ENCODE measurements at places on chromosomes 1 and 21. TPM values are rescaled to one million over a fixed set of nuclear protein-coding genes. Genes with fewer than 3 reads are reported as not detected.
A peak's percentile ranks its signal among the peaks of the same experiment; 100 is the strongest.

RNF2 gene
- 57.3 TPM for polyA plus RNA-seq

TRABD2B gene
- polyA plus RNA-seq = 21.2 TPM

CYP2J2 gene
- 1.4 TPM for polyA plus RNA-seq

NCMAP gene
- polyA plus RNA-seq = 0.80 TPM

TRPM2 gene
- polyA plus RNA-seq = 0.57 TPM

SLC35A3 gene
- polyA plus RNA-seq = 41.7 TPM

HNRNPCL2 gene
- polyA plus RNA-seq = not detected

- no peak for DNase-seq
These were observed 332.2 kb upstream of the USP24 start for GRCh38 chr1:55547405-55547804.

DNA sequence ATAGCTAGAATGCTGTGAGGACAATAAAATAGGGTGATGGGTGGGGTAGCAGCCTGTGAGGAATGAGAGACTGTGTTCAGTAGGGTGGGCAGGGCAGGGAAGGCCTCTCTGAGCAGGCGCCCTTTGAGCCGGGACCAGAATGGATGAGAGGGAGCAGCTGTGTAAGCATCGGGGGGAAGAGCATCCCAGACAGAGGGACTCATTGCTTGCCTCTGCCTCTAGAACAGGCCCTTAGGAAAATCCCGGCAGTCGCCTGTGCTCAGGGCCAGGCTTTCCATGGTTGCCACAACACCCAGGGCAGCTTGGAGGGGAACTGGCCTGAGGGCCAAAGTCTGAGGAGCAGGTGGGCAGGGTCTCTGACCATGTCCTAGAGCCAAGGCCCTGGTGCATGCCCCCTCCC is 774 bp downstream of the SLC2A7 start:
- DNase-seq = no peak

DNA sequence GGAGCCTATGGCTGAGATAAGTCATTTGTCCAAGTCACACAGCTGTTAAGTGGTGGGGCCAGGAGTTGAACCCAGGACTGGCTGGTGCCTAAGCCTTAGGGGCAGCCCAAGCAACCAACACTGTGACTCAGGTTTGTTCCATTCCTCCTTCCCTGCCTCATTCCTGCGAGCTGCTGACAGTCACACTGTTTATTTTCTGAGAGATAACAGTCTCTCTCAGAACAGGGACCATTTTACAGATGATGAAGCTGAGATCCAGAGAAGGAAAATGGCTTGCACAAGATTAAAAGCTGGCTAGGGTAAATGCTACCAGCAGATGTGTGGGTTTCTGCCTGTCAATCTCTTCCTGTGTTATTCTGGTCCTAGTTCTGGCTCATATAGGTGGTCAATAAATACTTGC is 24.3 kb upstream of the TCEA3 start:
- no peak for DNase-seq

- no peak for DNase-seq
These were observed 60.4 kb downstream of the IL23R start for GRCh38 chr1:67226688-67227087.

DNA sequence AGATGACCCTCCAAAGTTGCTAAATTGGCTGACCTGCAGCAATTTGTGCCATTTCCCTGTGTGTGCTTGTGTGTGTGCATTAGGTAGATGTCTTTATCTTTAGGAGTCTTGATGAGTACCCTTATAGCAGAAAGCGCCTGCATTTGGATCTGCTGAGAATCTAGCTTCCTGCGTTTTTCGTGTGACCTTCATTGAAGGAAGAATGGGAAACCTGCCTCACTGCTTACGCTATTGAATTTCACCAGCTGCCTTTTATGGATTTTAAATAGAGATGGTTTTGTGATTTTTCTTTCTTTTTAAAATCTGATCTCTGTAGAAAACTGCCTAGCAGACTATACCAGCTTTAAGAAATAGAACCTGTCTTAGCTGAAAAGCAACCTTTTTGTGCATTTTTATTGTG is 124.5 kb downstream of the CACHD1 start:
- DNase-seq = no peak

DNA sequence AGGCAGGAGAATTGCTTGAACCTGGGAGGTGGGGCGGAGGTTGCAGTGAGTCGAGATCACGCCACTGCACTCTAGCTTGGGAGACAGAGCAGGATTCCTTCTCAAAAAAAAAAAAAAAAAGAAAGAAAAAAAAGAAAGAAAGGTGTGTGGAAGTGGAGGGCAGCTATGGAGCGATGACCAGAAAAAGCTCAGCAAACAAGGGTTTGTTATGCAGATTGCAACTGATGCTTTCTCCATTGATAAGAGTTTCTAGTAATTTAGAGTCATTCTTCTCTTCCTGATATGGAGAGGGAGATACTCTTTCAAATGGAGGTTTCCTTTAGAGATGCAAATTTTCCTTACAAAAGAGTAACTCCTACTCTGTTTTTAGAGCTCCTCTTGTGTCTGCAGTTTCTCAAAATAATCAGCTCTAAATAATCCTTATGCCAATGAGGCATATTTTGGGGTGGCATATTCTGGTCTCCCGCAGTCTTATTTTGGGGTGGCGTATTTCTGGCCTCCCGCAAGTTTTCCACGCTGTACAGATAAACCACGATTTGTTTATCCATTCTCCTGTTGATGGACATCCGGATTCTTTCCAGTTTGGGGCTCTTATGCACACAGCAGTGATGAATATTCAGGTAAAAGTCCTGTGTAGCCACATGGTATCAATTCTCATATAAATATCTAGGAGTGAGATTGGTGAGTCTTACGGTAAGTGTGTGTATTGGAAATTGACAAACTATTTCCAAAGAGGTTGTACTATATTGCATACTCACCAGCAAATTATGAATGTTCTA is 30.7 kb upstream of the RCC2 start:
- DNase-seq = no peak

GRCh38 chr21:36135391-36136102 is 668 bp downstream of the CBR3 start:
- DNase-seq = no peak

GRCh38 chr1:228872080-228872479 is 136.8 kb downstream of the RHOU start:
- DNase-seq = no peak

GRCh38 chr1:59871746-59872145 is 54.8 kb downstream of the CYP2J2 start:
- DNase-seq = no peak

GRCh38 chr1:226984521-226985238 is 44.6 kb downstream of the COQ8A start:
- no peak for DNase-seq

DNA sequence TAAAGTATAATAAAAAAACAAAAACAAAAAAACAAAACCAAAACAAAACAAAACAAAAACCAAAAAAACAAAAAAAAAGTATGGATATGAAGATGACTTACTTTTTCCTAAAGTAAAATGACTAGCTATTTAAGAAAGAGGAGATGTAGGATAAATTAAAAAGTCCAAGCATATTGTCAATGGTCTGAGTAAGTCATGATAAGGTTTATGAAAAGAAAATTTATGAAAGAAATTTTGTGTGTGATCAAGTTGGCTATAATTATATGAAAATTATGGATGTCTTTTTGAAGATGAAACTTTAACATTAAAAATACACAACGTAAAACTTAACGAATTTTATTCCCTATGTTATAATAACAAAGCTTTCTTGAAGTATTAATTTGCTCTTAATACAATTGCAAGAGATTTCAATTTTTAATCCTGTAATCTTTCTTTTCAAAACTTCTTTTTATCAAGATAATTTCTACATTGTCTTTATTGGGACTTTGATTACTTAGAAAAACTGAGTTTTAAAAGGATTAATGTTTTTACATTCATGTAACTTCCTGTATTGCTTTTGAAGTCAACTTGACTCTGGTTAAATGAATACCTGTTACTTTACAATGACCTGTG is 200.9 kb upstream of the IVNS1ABP start:
- no peak for DNase-seq

DNA sequence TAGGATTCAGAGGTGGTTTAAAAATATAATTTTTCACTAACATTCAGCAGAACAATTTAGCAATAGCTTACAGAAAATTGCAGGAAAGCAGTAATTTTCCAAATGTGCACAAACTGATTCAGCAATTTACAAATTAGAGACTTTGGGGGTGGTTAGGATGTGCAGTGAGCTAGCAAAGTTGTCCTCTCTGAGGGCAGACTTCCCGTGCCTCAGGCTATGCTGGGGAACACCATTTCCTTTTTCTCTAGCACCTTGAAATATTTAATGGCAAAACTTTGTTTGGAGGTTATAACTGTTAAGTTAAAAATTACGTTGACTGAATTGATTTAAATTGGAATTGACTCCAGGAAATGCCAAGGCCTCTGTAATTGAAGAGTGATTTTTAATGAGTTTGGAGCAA is 258.9 kb downstream of the PTBP2 start:
- no peak for DNase-seq

GRCh38 chr1:54149734-54150133 is 3.1 kb downstream of the CDCP2 start:
- DNase-seq = no peak

GRCh38 chr21:46119144-46119636 is 21.3 kb downstream of the COL6A2 start:
- no peak for DNase-seq

GRCh38 chr1:156746728-156747631 is 4.5 kb downstream of the HDGF start:
- DNase-seq = peak; percentile 88

DNA sequence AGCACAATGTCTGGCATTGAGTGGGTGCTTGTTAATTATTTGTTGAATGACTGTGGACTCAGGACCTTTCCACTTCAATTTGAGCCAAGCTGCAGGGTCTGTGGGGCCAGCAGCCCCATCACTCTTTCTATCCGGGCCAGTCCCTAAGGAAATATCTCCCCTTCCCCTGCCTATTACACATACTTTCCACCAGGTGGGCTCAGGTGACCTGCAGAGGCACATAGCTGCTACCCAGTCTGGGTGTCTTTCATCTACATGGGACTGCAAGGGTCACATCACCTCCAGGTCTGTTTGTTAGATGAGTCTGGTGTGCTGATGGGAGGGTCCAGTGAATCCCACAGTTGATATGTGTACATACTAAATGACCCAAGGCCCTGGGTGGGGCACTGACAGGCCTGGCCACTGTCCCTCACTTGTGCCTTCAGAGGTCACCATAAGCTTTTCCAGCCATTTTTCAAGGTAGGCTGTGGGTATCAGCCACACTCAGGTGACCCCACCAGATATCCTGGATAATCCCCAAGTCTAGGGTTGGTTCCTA is 59.5 kb upstream of the KDM4A start:
- DNase-seq = no peak

GRCh38 chr1:179046808-179047635 is 21.3 kb downstream of the FAM20B start:
- no peak for DNase-seq

DNA sequence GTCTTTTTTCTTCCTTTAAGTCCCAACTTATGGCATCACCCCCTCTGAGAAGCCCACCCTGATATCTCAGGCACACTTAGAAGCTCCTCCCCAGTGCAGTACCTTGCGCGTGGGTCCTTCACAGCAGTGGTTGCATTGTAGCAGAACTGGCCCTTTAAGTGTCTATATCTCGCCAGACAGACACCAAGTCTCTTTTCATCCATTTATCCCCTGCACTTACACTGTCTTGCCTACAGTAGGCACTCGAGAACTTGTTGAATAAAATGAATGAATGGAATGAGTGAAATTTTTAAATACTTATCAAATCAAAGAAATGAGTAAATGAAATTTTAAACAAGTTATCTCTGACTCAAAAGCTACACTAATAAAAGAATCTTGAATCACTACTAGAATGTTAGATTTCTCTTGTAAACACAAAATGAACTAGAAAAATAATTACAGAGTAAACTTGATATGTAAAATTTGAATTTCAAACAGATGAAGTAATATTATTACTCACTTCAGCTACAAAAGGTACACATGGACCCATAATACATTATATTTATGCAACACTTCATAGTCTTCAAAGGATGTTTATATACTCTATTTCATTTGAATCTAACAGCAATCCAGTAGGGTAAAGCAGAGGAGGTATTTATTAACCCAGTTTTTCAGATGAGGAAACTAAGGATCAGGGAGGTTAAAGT is 54.7 kb upstream of the MAN1A2 start:
- no peak for DNase-seq

DNA sequence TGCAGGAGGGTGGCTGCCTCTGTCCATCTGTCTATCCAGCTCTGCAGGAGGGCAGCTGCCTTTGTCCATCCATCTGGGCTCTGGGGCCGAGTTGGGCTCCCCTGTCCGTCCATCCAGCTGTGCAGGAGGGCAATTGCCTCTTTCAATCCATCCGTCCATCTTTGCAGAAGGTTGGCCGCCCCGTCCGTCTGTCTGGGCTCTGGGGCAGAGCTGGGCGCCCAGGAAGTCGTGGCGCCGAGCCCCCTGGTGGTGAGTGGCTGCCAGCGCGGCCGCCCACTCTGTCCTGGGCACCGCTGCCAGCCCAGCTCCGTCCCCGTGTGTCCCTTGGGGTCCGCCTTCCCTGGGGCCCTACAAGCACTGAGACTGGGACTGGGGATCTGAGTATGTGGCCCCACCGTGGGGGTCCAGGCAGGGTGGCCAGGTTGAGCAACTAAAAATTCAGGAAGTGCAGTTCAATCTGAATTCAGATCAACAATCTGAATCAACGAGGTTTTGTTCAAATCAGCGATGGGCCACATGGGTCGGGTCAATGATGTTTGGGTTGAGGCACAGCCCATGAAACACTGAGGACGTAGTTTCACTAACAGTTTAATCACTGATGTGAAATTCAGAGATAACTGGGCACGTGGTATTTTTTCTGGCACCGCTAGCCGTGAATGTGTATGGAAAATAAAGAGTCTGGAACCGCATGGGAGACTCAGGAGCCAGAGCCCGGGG is 99.1 kb upstream of the ACTRT2 start:
- DNase-seq = no peak

DNA sequence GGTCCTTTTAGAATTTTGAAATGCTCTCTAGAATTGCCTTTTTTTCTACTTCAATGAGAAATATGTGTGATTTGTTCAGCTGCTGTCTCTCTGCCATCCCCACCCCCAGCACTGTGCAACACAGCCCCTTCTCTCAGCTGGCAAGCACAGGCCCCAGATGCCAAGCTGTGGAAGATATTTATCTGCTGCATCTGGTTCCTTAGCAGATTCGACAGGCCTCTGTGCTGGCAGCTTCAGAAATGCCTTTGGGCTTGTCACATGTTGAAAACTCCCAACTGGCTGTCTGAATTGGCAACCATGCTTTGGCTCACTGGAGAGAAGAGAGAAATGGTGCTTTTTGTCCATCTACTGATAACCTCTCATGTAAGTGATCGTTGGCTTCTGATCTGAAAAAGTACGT is 206.7 kb upstream of the C1orf87 start:
- DNase-seq = no peak

DNA sequence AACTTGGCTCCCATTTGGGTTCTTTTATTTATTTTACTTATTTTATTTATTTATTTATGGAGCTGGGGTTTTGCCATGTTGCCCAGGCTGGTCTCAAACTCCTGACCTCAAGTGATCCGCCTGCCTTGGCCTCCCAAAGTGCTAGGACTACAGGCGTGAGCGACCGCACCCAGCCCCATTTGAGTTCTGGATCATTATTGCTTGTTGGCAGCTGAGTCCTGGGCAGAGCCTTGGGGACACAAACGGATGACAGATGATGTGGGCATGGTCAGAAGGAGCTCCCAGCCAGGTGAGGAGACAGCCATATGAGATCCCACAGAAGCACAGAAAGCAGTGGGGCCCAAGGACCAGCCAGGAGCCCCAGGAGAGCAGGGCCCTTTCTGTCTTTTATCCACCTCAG is 254.0 kb downstream of the MATN1 start:
- DNase-seq = no peak

GRCh38 chr1:228007801-228008341 is 1.1 kb downstream of the WNT3A start:
- no peak for DNase-seq

Data from left kidney (tissue), 8 donors.